ENCODE measurements at places on chromosomes 4 and X. TPM values are rescaled to one million over a fixed set of nuclear protein-coding genes. Genes with fewer than 3 reads are reported as not detected.

Gene GRIA3
- not detected for total RNA-seq

Gene NUP62CL
- total RNA-seq: 7.3 TPM

Gene SPATA18
- 28.9 TPM for total RNA-seq

Gene ZNF157
- not detected for total RNA-seq

Gene CLNK
- total RNA-seq: not detected

Gene RBM3
- 354 TPM for total RNA-seq

Gene MAGEA4
- not detected for total RNA-seq
